ENCODE measurements at places on chromosomes 4 and X. TPM values are rescaled to one million over a fixed set of nuclear protein-coding genes. Genes with fewer than 3 reads are reported as not detected.

- no peak for DNase-seq
Observed at GRCh38 chr4:99117876-99118693, 26.0 kb downstream of the ADH4 start.

DNA sequence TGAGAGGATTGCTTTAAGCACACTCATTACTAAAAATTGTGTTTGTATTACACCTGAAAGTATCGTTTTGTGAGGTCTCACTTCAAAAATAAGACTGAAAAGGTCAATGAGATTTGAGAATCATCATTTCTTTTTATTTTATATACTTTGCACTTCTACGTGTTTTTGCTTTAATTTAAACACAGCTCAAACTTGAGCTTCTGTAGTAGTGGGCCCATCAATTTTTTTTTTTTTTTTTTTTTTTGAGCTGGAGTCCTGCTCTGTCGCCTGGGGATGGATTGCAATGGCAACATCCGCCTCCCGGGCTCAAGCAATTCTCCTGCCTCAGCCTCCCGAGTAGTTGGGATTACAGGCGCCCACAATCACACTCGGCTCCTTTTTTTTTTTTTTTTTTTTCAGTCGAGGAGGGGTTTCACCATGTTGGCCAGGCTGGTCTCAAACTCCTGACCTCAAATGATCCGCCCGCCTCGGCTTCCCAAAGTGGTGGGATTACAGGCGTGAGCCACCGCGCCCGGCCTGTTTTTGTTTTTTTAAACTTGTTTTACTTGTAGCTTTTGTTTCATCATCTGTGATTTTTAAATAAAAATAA, 1.5 kb downstream of the GSTCD start:
- DNase-seq, result no peak

GRCh38 chrX:13048280-13048679, 3.9 kb upstream of the FAM9C start:
- DNase-seq, result no peak

Gene DOCK11
- 79.0 TPM for total RNA-seq

Gene SYP
- total RNA-seq, result 1.2 TPM

Gene FAM184B
- not detected for total RNA-seq
